ENCODE measurements at places on chromosomes 6 and 20.

DNA sequence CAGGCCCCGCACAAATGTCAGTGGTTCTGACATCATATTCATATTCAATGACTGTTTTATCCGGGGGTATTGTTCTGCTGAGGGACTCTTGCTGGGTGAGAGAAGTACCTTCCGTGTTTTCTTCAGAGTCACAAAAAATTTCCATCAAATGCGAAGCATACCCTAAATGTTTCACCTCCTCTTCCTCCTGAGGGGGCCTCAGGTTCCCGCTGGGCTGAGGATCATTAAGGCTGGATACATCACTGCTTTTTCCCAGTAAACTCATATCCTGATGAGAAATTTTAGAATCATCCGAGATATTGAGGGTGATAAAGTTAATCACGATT lies 42.8 kb downstream of the IL20RA start:
- no peak for DNase-seq

DNA sequence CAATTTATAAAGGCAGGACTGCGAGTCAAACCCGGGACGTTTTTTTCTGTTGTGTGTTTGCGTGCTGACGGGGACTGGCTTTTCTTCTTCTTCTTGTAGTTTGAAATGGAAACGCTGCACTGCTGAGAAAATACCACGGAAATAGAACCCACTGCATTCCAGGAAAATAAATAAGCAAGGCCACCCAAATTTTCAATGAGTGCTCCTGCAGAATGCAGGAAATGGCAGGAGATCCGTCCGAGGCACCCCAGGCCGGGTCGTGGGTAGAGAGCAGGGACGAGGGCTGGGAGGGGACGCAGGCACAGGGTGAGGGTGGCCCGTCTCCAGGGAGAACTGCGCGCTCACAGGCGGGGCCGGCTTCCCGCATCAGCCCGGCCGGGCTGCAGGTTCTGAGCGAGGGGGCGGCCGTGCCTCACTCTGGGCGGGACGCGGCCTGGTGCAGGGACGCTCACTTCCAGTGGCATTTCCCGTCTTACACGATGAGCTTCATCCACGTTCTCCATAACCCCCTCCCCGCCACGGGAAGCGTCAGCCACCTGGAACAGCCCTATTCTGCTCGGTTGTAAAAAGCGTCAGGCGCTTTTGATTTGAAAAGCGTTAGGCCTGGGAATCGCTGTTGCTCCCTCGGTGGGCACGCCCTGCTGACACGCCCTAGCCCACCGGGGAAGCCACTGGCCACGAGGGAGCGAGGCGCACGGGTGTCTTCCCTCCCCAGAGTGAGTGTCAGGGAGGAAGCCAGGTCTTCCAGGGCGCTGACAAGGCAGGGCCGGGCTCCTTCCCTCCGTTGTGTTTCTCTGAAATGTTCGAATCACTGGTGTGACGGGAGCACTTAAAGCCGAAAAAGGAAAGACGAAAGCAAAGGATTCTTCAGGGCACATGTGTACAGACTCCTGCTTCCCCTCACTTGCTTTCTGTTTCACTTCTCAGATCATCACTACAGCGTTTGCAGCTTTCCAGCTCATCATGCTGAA lies 17.9 kb upstream of the EXOC2 start:
- DNase-seq, result peak; percentile 62

- no peak for DNase-seq
These were observed 6.2 kb upstream of the DDX43 start for GRCh38 chr6:73388433-73388799.

GRCh38 chr6:158768436-158768835 lies 50.7 kb downstream of the EZR start:
- no peak for DNase-seq

DNA sequence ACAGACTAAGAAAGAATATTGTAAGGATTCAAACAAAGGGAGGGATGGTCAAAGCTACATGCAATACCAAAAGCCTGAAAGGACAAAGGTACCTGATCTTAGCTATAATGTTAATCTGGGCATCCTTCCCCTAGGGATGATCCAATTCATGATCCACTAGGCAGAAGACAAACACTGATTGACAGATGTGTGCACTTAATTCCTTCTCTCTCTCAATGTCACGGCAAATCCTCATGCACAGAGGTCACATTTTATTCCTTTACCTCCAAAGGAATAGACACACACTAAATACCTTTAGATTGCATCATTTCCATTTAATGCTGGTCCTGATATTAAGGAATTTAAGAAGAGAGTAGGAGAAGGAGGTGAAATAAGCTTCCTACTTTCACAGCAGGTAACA lies 73.4 kb downstream of the ZNF133 start:
- no peak for DNase-seq

DNA sequence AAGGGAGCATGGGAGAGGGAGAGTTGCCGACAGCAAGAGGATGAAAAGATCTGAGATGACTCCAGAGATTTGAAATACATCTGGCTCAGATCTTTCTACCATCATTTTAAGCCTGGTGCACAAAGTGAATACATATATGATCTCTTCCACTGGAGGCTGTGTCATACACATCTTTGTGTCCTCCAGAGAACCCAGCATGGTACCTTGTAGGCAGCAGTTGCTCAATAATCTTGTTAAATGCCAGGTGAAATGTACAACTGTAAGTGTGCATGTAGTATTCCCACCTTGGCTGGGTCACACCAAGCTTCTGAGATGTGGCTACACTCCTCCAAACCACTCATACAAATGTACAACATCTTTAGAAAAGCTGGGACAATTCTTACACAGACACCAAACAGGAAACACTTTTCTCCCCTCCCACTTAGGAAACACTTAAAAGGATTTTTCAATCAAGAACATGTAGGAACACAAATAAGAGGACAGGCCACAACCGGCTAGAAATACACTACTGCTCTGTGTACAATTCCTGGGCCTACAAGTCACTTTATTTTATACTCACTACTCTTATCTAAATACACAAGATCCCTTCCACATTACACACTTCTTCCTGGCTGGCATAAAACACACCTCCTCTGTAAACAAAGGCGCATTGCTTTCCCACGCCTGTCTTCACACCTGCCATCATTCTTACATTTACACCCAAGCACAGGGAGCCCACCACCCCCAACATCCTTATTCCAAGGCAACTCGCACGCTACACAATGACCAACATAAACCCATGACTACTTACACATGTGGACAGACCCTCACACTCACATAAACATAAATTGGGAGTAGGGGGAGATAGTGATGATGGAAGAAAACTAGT lies 3.8 kb upstream of the IER3 start:
- DNase-seq, result no peak

DNA sequence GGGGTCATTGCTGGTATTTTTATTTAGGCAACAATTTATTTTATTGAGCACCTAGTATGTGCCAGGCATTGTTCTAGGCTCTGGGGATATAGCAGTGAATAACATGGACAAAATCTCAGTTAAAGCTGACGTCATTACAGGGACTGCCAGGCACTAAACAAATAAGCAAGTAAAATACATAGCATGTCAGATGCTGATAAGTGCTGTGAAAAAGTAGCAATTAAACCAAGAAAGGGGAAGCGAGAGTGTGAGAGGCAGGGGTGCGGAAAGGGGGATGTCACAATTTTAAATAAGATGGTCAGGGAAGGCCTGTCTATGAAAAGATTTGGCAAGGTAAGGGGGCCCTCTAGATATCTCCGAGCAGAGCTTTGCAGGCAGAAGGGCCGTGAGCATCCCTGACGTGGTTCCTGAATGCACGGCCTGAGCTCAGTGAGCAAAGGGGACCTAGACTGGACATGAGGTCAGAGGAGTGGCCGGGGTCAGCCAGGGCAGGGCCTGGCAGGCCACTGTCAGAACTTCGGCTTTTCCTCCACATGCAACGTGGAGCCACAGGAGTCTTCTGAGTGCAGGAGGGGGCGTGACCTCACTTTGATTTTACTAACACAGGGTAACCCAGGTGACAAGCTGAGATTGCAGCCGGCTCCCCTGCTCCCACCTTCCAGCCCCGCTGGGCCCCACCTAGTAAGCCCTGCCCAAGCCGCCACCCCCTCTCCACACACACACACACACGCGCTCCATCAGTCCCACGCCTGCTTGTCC lies 24.2 kb upstream of the SIRPA start:
- no peak for DNase-seq

GRCh38 chr6:114342826-114343781 lies at the start of gene HS3ST5:
HS3ST5 (minus strand) TSS chr6:114343023; CDS start chr6:114062845, 280,178 bp downstream.
- peak; percentile 17 for DNase-seq

DNA sequence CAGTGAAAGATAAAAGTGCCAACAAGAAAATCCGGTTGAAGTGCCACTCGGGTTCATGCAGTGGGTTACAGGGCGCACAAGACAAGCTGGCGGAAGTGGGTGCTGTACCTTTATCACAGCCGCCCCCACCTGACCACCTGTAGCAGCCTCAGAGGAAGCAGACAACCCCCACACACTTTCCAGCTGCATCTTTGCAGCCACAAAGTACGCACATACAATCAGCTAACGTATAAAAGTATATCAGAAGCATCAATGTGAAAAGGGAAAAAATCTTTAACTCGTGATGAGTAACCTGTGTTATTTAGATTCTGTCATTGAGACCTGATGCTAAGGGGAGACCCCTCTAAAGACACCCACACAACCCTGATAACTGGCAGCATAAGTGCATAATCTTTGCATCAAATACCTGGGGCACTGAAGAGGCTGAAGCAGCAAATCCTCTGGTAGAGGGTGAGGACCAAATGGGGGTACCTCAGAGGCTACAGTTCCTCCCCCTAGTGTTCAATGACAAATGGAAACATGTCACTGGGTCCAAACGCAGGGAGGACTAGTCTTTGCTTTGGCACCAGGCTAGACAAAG lies 22.1 kb downstream of the BACH2 start:
- no peak for DNase-seq

DNA sequence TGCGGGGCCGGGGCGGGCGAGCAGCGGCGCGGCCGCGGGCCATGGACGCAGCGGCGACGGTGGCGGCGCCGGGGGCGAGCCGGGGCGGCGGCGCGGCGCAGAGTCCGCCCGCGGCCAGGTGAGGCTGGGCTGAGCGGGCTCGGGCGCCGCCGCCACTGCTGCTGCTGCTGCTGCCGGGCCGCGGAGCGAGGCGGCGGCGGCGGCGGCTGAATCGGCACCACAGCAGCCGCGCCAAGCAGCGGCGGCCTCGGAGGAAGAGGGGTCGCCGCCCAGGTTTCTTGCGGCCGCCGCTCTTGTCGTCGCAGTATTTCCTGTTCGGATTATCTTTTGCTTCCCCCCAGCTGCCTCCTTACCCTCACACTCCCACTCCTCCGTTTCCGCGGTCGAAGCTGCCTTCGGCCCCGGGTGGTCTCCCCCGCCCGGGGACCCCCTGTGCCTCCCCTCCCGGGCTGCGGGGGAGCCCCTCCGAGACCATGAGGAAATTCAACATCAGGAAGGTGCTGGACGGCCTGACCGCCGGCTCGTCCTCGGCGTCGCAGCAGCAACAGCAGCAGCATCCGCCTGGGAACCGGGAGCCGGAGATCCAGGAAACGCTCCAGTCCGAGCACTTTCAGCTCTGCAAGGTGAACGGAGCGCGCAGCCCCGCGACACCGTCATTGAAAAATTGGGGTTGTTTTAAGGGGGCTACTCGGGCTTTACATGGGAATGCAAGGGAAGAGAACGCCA lies at the start of gene STXBP5:
TSS of gene STXBP5 (plus strand) at position 358 of the 726 bp plus-strand sequence. CDS start at position 474, 116 bp downstream.
- peak; percentile 68 for DNase-seq

- DNase-seq, result peak; percentile 62
These were observed 5.3 kb upstream of the FNDC1 start for GRCh38 chr6:159163901-159164370.

DNA sequence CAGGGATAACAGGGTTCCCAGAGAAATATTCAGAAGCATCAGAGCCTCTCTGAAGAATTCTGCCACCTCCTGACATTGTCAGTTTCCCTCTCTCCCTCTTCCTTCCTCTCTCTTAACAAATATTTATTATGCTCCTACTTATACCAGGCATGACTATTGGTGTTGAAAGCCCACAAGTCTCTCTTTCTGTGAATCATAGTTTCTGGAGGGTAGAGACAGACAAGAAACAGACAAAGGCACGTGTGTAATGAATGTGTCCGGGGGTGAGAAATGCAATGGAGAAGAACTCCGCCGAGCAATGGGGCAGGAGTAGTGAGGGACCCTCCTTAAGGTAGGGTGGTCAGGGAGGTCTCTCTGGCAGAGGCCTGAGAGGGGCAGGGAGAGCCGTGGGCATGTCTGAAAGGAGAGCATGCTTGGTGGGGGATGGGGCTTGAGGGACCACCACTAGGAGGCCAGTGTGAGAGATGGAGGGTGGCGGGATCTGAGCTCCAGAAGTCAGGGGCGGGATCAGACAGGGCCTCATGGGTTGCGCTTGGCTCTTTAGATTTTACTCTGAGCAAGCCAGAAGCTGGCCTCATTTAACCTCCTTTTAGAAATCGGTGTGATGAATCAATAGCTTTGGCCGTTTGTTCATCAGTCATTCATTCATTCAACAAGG lies 57.3 kb downstream of the EYA2 start:
- no peak for DNase-seq
